HuH-7.5 (cell line): ENCODE measurements at places on chromosomes 7 and 10.

DNA sequence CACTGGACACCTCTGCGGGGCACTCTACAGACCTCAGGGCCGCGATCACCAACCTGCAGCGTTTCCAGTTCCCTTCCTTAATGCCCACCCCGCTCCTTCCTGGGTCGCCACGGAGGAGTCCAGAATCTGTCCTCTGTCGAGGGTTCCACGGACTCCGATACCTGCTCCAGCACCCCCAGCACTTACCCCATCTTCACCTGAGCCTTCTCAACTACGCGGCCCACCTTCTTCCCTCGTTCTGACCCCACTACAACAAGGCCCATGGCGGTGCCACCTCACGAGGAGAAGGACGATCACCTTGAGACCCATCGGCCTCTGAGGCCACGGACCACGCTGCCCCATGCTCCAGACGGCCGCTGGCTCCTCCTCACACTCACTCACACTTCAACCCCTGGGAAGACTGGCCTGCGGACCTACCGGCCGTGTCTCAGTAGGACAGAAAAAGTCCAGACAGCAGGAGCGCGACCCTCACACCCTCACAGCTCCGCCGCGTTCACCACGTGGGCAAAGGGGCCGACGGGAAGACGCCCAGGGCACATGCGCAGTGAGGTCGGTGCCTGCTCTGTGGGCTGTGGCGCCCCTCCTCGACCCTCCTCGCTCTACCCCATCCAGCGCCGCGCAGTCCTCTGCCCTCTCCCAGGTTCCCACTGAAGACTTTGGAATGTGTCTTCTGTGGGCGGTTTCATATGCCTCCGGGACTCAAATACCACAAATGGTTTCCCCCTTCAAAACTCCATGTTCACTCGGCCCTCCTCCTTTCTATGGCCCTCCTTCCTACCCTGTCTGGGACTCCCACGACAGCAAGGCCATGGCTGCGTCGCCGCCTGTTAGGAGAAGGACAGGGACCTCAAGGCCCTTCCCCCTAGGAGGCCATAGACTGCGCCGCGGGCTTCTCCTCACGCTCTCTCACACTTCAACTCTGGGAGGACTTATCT lies 193.9 kb upstream of the PHF14 start:
- DNase-seq = no peak

GRCh38 chr7:1042492-1042833 lies 1.9 kb upstream of the GPR146 start:
- no peak for DNase-seq

- DNase-seq = no peak
Measured at GRCh38 chr10:128602183-128602582, 476.0 kb upstream of the MKI67 start.

DNA sequence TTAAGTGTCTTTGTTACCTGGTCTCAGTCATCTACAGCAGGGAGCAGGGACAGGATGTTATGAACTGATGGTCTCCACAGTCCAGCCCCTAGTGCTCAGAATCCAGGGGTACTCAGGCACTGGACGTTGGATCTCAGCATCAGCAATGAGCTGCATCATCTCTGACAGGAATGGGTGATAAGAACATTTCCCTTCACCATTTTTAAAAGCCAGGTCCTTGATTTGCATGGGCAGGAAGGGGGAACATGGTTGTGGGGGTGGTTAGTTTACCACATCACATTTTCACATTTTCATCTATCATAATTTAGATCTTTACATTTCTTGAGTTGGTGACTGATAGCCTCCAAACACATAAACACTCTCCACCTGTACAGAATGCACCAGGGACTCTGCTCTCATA lies 427.8 kb upstream of the NPVF start:
- no peak for DNase-seq

- no peak for DNase-seq
Measured at GRCh38 chr10:104144931-104145330, 23.0 kb downstream of the SFR1 start.

- no peak for DNase-seq
Measured at GRCh38 chr10:113261161-113261560, 291.7 kb upstream of the HABP2 start.

GRCh38 chr10:7932301-7933036 lies 114.2 kb downstream of the TAF3 start:
- no peak for DNase-seq

- no peak for DNase-seq
Measured at GRCh38 chr7:120729245-120729644, 128.7 kb downstream of the TSPAN12 start.

GRCh38 chr7:17434841-17435692 lies 136.6 kb downstream of the AHR start:
- no peak for DNase-seq

- DNase-seq = no peak
Measured at GRCh38 chr7:36605261-36606051, 118.8 kb downstream of the AOAH start.

- DNase-seq = no peak
Measured at GRCh38 chr7:127256041-127256725, 3.4 kb upstream of the GRM8 start.

DNA sequence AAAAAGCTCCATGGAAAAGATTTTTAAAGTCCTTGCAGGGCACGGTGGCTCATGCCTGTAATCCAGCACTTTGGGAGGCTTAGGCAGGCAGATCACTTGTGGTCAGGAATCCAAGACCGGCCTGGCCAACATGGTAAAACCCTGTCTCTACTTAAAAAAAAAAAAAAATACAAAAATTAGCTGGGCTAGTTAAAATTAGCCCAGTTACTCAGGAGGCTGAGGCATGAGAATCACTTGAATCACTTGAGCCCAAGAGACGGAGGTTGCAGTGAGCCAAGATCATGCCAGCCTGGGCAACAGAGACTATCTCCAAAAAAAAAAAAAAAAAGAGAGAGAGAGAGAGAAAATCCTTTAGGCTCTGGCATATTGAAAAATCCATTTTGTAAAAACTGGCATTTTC lies 61.9 kb downstream of the CCDC6 start:
- no peak for DNase-seq

DNA sequence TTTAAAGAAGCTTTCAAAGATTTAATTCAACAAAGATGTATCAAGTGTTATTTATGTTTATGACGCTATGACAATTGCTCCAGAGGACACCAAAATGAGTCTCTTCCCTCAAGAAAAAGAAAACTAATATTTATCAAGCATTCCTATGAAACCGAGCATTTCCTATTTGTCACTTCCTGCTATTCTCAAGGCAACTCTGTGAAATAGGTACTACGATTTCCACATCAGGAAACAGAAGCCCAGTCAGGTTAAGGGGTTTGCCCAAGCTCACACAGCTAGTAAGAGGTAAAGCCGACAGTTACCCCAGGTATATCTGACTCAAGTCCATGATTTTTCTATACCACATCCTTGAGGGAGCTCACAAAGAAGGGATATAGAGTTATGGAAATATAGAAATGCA lies 85.9 kb downstream of the TRIL start:
- DNase-seq = no peak

DNA sequence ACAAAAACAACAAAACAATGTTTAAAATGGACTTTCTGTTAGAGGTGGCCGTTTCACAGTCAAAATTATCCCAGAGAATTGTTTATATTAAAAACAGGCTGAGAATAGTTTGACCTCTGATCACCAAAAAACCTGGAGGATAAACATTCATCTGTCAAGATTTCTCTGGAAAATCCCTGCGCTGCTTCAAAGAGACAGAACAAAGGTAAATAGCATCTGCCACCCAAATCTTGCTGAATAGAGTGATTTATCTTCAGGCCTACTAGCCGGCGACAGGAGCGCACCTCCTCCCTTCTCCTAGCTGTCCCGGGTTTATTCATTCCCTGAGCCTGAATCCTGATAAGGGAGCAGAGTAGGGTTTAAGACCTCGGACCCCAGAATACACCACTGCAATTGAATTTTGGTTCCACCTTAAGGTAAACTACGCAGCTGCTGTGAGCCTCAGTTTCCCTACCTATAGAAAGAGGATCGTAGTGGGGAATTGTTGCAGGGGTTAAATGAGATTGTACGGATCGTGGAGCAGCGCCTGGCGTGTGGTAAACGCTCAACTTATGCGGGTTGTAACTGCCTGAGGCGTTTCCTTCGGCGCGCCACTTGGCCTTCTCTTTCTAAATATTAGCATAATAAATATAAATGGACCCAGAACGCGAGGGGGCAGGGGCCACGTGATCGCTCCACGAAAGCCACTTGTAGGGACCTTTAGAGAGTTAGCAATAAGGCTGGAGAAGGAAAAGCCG lies 498 bp upstream of the ST7 start:
- DNase-seq = peak; percentile 45

GRCh38 chr7:115561335-115562110 lies 469.0 kb downstream of the TFEC start:
- no peak for DNase-seq

DNA sequence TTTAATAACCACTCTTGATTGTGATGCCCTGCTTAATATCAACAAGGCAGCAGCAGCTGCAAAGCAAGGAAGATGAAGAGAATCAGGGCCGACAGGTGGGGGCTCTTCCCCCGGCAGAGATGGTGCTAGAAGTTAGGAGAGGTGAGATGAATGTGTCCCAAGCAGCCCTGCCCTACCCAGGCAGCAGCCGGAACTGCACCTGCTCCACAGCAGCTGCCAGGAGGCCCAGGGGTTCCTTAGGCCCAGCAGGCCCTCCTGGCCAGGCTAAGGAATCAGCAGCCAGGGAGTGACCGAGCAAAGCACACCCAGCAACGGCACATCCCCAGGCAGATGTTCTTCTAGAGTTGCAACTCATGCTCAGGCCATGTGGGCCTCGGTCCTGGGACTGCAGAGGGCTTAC lies 17.9 kb downstream of the AFAP1L2 start:
- no peak for DNase-seq

DNA sequence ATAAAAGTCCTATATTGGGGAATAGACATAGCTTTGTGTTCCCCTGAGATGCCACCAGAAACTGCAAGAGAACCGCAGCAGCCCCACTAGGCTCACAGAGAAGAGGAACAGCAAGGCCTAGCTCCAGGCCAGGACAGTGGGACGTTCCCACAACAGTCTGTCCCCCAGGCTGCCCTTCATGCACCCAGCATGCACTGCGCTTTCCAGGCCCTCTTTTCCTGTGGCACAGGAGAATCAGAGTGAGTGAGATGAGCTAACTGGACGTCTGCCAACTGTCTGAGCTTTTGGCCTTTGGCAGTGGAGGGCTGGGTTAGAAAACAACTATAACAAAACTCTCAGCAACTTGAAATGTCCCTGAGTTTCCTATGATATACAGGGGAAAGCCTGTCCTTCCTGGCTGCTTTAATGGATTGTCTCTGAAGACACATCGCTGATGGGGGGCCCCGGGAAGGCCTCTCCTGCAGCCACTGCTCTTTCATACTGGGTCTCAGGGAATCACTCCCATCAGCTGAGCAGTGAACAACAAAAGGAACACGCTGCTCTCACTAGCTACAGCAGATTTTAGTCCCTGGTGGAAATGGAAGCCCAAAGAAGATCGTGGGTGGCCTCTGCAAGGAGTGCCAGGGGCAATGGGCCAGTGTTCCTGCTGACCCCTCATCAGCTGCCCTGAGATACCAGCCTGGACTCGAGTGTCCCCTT lies 53.5 kb downstream of the PODXL start:
- no peak for DNase-seq

- no peak for DNase-seq
Measured at GRCh38 chr10:67302701-67303100, 376.9 kb downstream of the LRRTM3 start.

DNA sequence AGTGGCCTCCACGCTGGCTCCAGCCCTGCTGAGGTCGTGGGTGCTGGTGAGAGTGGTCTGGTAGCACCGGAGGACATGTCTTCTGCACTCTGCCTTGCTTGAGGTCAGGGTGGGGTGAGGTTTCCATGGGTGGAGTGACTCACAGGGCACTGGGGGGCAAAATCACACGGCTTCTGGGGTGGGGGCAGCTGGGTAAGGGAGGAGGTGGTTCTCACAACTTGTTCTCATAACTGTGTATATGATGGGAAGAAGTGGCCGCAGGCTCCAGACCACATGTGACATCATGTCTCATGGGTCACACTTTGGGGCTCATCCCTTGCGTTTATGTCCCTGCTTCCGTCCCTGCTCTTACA lies 884 bp upstream of the PRF1 start:
- DNase-seq = no peak

DNA sequence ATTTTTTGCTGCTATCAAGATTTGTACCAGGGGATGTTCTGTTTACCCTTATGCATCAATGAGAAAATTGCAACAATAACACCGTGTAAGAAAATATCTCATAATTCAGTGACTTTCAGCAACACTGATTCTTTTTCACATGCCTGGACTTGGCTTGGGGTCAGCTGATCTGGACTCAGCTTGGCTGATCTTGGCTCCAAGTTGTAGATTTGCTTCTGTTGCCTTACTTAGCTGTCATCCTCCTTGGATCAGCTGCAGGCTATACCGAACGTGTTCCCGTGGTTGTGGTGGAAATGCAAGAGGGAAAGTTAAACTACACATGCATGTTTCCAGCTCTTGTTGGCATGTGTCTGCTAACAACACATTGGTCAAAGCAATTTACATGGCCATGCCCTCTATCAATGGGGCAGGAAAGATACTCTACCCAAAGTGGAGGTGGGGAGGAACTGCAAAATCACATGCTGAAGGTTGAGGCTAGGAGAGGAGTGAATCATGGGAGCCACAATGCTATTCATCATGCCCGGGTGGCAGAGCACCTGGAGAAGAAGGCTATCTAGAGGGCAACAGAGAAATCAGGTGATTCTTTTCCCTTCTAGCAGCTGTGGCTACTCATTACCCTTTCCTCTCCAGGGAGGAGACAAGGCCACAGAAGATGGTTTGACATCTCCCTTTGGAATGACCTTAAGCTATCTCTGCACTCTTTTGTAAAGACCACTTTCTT lies 1276.3 kb upstream of the AUTS2 start:
- no peak for DNase-seq

- no peak for DNase-seq
Measured at GRCh38 chr7:144403649-144404061, at the start of gene NOBOX. TSS of gene NOBOX (minus strand) at chr7:144403693.

DNA sequence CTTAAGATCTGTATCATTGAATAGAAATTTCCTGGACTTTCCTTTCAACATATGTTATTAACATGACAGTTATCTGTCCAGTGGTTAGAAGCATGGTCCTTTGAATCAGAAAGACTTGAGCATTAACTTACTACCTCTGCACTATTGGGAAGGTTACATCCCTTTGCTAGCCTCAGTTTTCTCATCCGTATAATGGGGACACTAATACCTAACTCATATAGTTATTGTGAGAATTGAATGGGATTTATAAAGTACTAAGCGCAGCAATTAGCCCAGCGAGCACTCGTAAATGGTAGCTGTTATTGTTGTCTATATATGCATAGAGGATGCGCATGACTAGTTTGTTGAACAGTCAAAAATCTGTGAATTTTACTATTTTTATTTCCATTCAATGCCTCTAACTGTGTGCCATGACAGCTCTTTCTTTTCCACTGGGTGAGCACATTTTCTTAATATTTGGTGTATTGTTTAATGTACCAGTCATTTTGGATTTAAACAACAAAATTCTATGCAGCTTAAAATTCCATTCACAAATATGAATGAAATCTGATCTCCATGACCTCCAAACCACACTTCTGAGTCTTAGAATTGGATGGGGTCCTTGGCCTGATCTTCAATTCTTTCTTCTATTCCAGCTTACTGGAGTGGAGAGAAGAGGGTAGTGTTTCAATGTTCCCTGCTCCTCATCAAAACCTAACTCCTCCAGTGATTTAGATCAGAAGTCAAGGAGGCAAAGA lies 65.0 kb downstream of the CACNB2 start:
- no peak for DNase-seq

GRCh38 chr7:7527047-7527446 lies 8.6 kb downstream of the COL28A1 start:
- no peak for DNase-seq
